ENCODE measurements at places on chromosomes 3 and 15.

DNA sequence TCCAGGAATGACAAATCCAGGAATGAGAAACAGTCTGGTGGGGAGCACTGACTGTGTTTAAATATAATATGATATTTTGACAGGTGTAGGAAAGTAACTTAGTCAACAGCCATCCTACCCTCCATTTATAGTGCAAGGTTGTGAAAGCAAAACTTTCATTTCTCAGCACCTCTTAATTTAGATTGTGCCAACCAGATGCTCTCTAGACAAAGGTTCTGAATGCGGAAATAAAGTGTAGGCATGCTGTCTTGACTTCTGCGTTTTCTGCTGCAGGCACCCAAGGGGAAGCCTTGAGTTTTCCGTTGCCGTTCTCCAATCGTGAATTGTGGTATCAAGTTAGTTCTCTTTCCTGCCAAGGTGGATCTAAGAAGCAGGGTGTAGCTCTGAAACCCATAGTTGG lies 261.9 kb upstream of the SUCLG2 start:
- no peak for DNase-seq

DNA sequence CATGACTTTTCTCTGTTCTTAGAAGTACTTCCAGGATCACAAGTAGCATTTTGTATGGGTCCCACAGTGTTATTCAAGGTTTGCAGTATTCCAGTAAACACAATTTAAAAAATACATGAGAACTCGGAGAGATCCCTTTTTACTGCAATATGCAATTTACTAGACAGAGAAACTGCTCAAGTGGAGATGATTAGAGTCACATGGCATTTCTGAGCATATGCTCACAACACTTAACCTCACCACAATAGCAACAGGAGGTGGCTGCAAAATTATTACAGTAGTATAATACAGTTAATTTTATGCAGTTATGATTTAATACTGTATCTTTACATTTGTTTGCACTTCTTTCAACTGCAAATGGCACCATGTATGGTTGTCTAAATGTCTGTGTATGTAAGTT lies 87.5 kb downstream of the PIK3CB start:
- DNase-seq, result no peak

DNA sequence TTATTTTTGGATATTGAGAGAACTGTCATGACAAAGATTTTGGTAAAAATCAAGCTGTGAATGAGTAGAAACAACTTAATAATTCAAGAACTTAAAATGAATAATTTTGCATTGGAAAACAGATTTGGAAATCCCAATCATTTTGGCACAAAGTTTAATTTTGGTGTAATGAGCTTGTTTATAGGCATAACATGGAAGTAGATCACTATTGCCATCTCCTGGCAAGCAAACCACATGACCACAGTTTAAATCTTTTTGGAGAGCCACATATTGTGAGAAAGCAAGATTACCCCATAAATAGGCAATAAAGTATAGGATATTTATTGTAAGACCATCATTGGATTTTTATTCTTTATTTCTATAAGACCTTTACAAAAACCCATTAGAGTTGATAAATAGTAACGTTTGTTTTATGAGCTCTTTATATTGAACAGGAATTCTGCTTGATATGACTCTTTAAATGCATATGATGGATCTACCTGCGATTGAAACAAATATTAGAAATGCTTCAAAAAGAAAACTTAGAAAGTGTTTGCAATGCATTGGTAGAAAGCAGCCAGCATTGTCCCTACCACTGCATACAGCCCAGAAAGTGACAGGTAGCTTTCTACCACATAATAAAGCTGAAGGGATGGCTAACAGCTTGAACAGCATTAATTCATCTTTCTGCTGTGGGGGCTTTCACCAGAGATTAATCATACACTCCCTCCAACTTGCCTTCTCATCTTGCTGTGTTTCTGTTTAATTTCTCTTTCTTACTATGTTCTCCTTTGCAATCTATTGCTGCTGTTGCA lies 766.8 kb downstream of the TBL1XR1 start:
- DNase-seq, result no peak

DNA sequence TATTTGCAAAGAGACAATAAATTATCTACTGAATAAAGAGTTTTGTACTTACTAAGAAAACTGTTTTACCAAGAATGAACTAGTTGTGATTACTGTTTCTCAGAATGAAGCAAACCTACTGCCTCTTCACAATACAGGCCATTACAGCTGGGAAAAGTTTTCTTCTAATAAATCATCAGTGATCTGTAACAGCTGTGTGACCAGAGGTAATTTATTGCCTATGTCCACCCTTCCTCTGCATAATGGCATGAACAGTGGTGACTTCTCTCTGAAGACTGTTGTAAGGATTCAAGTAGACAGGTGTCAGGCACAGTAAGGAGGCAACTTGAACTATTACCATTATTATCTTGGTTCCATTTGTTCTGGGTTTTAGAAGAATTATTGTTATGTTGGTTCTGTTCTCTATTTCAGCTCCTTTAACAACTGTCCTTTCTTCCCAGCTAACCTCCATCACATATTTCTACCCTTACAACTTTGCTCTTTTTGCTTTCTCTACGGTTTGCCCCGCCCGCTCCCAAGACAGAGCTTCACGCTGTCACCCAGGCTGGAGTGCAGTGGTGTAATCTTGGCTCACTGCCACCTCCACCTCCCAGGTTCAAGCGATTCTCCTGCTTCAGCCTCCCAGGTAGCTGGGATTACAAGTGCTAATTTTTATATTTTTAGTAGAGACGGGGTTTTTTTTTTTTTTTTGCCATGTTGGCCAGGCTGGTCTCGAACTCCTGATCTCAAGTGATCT lies 51.5 kb downstream of the PRKAR2A start:
- DNase-seq, result no peak

DNA sequence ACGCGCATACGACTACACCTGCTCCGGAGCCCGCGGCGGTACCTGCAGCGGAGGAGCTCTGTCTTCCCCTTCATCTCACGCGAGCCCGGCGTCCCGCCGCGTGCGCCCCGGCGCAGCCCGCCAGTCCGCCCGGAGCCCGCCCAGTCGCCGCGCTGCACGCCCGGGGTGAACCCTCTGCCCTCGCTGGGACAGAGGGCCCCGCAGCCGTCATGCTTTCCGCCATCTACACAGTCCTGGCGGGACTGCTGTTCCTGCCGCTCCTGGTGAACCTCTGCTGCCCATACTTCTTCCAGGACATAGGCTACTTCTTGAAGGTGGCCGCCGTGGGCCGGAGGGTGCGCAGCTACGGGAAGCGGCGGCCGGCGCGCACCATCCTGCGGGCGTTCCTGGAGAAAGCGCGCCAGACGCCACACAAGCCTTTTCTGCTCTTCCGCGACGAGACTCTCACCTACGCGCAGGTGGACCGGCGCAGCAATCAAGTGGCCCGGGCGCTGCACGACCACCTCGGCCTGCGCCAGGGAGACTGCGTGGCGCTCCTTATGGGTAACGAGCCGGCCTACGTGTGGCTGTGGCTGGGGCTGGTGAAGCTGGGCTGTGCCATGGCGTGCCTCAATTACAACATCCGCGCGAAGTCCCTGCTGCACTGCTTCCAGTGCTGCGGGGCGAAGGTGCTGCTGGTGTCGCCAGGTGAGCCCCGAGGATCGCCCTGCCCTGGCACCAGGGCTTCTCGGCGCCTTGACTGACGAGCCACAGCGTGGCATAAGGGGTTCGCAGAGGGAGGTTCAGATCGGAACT lies 420 bp downstream of the SLC27A2 start:
- peak; percentile 50 for DNase-seq

- DNase-seq, result peak; percentile 56
Observed at GRCh38 chr3:170622369-170623159, 36.7 kb upstream of the SLC7A14 start.

- no peak for DNase-seq
Observed at GRCh38 chr3:159733194-159733860, 255.3 kb upstream of the IL12A start.

DNA sequence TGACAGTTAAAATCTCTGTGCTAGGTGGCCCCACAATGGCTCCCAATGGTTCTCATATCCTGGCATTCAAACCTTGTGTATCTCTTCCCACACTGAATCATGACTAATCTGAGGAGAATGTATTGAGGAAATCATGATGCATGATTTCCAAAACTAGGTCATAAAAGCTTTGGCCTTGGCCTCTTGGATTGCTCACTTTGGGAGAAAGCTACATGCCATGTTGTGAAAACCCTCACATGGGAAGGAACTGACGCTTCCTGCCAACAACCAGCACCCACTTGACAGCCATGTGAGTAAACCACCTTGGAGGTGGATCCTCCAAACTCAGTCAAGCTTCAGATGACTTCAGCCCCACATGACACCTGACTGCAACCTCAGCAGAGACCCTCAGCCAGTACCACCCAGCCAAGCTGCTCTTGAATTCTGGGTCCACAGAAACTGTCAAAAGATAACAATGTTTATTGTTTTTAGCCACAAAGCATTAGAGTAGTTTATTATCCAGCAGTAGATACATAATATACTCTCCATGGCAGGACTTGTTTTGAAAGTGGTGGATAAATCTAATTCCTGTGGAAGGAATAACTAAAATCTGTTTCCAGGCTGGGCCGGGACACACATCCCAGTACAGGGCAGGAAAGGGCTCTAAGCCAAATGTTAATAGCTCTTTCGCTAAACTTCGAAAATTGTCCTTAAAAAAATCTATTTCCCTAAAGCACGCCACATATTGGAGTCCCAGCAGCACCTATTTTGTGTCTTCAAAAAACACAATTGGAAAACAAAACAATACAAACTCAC lies 1.0 kb upstream of the ZNF620 start:
- DNase-seq, result no peak

GRCh38 chr3:129655291-129655700 lies 48.8 kb upstream of the PLXND1 start:
- DNase-seq, result no peak

DNA sequence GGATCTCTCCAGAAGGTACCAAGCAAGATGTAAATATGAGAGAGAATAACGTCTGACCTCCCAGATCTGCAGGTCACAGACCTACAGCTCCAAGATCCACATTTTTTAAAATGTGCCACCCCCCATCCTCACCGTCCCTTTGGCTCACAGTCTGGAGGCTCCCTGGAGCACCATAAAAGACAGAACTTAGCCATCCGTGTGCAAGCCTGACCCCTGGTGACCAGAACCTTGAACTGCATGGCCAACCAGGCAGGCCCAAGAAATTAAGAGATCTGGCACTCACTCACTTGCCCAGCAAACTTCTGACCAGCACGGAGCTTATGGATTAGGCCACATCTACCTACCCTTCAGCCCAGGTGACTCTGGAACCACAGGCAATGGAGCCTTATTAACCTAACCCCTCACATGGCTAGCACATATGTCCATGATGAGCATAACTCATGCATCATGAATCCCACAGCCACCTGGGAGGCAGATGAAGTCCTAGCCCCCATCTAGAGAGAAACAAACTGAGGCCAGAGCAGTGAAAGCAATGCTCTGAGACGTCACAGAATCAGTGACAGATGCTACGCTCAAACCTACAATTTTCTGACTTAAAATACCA lies 275.3 kb downstream of the UACA start:
- peak; percentile 83 for DNase-seq

DNA sequence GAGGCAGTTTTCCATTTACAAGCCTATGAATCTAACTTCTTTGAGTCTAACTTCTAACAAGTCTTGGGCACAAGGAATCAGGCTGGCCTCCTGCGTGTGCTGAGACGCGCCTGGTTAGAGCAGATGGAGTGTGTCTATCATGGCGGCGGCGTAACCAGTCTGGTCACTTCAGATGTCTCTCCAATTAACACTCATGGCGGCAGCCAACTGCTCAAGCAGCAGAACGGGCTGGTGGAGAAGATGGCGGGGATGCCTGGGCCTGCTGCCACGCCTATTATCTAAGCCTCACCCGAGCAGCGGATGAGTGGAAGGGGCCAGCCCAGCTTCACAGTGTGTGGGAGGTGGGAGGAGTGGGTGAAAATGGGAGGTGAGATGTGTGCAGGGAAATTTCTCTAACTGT lies 246.4 kb upstream of the TPRG1 start:
- DNase-seq, result no peak

GRCh38 chr15:85950101-85950500 lies 129.6 kb upstream of the AGBL1 start:
- DNase-seq, result no peak

- DNase-seq, result no peak
Observed at GRCh38 chr3:177284383-177284881, 87.2 kb upstream of the TBL1XR1 start.
